ENCODE measurements at places on chromosomes 7 and 10. TPM values are rescaled to one million over a fixed set of nuclear protein-coding genes. Genes with fewer than 3 reads are reported as not detected.

The ADCYAP1R1 gene
- not detected for total RNA-seq

The CXCL12 gene
- not detected for total RNA-seq

DNA sequence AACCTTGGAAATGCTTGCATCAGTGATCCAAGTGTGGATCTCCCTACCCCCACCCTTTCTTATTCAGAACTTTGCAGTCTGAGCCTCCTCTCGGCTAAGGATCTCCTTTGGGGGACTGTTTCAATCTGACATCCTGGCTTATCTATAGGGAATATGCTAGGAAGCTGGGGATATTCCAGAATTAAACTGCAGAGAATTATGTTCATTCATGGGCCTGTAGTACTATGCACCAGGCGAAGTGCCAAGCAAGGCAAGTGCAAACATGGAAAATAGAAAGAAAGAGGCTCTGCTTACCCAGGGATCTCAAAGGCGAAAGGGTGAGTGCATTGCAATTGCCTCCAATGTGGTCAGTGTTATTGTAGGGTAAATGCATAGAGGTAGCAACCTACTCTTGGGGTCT, 96.5 kb downstream of the CACNB2 start:
- no peak overlapping the region for H3K4me3 ChIP-seq
- no peak for DNase-seq
- H3K4me1 ChIP-seq: no peaks in the 10 kb centered on the region

GRCh38 chr10:35545878-35546590, 59.1 kb upstream of the GJD4 start:
- H3K27me3 ChIP-seq: no peaks in the 10 kb centered on the region
- peaks cover 22% of the 10 kb centered on the region for H3K36me3 ChIP-seq
- H3K27ac ChIP-seq: no peak overlapping the region
- peaks cover 6% of the 10 kb centered on the region for H3K4me1 ChIP-seq

DNA sequence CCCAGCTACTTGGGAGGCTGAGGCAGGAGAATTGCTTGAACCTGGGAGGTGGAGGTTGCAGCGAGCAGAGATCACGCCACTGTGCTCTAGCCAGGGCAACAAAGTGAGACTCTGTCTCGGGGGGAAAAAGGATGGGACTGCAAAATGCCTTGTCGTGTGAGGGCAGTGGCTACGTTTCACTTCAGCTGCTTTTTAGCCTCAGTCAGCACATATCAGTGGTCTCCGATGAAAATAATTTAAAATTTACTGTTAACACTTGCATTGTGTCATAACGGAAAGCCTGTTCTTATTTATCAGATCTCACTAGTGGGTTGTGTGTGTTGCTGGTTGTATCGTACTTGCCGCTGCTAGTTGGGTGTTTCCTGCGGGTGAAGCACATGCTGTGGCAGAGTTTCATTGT, 61.9 kb downstream of the RBM33 start:
- peak; percentile 49 for DNase-seq
- peaks cover 40% of the 10 kb centered on the region for H3K36me3 ChIP-seq
- H3K4me3 ChIP-seq: no peak overlapping the region
- peaks cover 12% of the 10 kb centered on the region for H3K4me1 ChIP-seq
- no peaks in the 10 kb centered on the region for H3K27me3 ChIP-seq
- H3K27ac ChIP-seq: no peak overlapping the region

DNA sequence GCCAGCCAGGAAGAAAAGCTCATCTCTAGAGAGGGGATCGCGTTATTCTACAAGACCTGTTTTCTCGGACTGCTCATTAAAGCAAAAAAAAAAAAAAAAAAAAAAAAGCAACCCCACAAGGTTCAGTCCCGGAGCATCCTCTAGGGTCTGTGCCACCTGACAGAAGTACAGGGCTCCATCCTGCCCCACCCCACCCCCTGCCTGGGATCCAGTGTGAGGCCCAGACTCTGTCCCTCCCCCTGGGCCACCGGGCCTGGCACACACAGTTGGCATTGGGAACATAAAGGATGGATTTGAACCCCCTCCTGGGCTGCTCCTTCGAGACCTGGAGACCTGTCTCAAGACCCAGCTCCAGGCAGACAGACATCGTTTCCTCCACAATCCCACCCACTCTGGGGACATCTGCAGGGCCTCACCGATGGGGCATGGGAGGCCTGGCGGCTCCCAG, 688 bp downstream of the ORAI2 start:
- H3K36me3 ChIP-seq: peaks cover 29% of the 10 kb centered on the region
- DNase-seq: peak; percentile 74
- peak overlapping the region; percentile 90 for H3K27ac ChIP-seq
- no peaks in the 10 kb centered on the region for H3K27me3 ChIP-seq

DNA sequence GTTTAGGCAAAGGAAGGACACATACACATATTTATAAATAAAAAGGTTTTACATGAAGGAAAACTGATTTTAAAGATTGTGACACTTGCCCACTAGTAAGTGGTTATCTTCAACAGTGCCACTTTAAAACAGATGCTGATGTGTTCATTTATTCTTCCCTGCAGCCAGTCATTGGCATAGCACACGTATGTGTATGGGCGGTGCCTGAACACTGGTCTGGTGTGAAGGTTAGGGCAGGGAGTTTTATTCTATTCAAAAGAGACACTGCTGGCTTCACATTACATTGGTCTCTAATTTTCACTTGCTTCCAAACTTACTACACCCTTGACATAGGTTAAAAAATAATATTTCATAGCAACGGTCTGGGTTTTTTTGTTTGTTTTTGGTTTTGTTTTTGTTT, 57.9 kb downstream of the NOD1 start:
- H3K36me3 ChIP-seq: peaks cover 11% of the 10 kb centered on the region
- H3K4me3 ChIP-seq: no peak overlapping the region
- H3K27ac ChIP-seq: no peak overlapping the region
- no peaks in the 10 kb centered on the region for H3K27me3 ChIP-seq
- DNase-seq: peak; percentile 4

The TASOR2 gene
- total RNA-seq: 92.3 TPM

GRCh38 chr10:63976538-63976937, 455.3 kb downstream of the REEP3 start:
- H3K4me3 ChIP-seq: no peak overlapping the region
- peak; percentile 75 for DNase-seq
- peaks cover 2% of the 10 kb centered on the region for H3K27me3 ChIP-seq
- no peak overlapping the region for H3K27ac ChIP-seq
- no peaks in the 10 kb centered on the region for H3K36me3 ChIP-seq
- H3K4me1 ChIP-seq: no peaks in the 10 kb centered on the region
